ENCODE measurements at places on chromosomes 7 and 10.

DNA sequence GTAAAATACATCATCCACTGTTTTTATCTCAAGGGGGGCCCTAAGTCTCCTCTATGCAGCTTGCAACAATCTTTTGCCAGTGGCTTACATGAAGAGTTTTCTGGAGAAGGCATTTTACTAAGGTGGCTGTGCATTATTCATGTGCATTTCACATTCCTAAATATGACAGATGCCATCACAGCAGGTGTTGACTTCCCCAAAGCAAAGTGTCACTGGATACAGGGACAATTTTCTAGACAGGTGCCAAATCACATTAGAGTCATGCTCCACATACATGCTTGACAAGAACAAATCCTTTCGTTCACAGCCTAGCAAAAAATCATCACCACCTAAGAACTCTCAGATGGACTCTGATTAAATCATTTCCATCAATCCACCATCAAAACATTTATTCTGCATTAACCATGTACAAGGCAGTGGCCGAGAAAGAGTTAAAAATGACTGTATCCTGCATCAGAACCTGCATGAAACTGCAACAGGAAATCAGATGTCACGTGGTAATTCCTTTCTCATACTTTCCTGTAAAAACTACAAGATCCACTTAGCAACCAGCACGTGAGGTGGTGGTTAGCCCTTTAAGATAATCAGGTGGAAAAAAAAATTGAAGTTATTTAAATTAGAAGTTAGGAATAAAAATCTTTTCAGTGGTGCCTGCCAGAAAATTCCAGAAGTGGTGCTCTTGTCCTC lies 88.2 kb upstream of the AFAP1L2 start:
- no peaks in the 10 kb centered on the region for H3K27me3 ChIP-seq
- H3K4me3 ChIP-seq, result no peak overlapping the region
- DNase-seq, result no peak
- H3K4me1 ChIP-seq, result peaks cover 38% of the 10 kb centered on the region

- peaks cover 3% of the 10 kb centered on the region for H3K27me3 ChIP-seq
- no peak for DNase-seq
- H3K4me1 ChIP-seq, result no peaks in the 10 kb centered on the region
These were observed 13.0 kb upstream of the AKR1E2 start for GRCh38 chr10:4813023-4813422.

- peak overlapping the region; percentile 55 for H3K27ac ChIP-seq
- H3K27me3 ChIP-seq, result peaks cover 2% of the 10 kb centered on the region
- H3K4me3 ChIP-seq, result no peak overlapping the region
- H3K36me3 ChIP-seq, result peaks cover 24% of the 10 kb centered on the region
These were observed 57.6 kb downstream of the VOPP1 start for GRCh38 chr7:55514546-55515265.

DNA sequence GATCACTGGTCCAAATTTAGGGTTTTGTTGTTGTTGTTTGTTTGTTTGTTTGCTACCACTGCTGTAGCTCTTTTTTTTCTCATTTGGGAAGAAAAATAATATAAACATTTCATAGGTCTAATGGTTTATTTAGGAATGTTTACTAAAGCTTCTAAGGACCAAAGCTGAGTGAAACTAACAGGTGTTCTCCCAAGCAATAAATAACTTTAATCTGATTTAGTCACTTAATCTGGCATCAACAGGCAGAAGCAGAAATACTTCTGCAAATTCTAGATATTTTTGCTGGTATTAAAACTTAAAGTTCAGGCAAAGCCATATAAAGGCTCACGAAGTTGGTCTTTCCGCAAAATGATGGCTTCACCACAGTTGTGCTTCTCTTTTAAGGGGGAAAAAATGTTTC lies 144.5 kb upstream of the YAE1 start:
- DNase-seq, result no peak
- H3K4me1 ChIP-seq, result no peaks in the 10 kb centered on the region
- H3K36me3 ChIP-seq, result no peaks in the 10 kb centered on the region

- DNase-seq, result no peak
- H3K27ac ChIP-seq, result no peak overlapping the region
- H3K4me1 ChIP-seq, result peaks cover 11% of the 10 kb centered on the region
- no peaks in the 10 kb centered on the region for H3K27me3 ChIP-seq
These were observed 202.7 kb downstream of the EBF3 start for GRCh38 chr10:129761197-129761972.

DNA sequence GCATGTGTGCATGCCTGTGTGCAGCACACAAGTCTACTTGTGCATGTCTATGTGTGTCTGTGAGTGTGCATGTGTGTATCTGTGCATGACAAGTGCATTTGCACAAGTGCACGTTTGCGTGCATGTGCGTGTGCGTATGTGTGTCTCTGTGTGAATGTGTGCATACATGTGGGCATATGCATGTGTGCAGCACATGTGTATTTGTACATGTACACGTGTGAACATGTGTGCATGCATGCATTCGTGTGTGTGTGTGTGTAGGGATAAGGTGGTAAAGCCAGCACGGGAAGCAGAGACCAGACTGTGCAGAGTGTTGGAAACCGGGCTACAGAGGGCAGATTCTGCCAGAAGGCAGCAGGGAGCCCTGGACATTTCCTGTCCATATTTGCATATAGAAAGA lies 35.9 kb upstream of the GNA12 start:
- no peak for DNase-seq
- no peaks in the 10 kb centered on the region for H3K36me3 ChIP-seq
- peaks cover 14% of the 10 kb centered on the region for H3K4me1 ChIP-seq
- no peak overlapping the region for H3K4me3 ChIP-seq

- H3K36me3 ChIP-seq, result no peaks in the 10 kb centered on the region
- no peak overlapping the region for H3K27ac ChIP-seq
- no peaks in the 10 kb centered on the region for H3K27me3 ChIP-seq
- H3K4me1 ChIP-seq, result no peaks in the 10 kb centered on the region
- no peak overlapping the region for H3K4me3 ChIP-seq
These were observed 167.6 kb downstream of the ANK3 start for GRCh38 chr10:60222047-60222446.

DNA sequence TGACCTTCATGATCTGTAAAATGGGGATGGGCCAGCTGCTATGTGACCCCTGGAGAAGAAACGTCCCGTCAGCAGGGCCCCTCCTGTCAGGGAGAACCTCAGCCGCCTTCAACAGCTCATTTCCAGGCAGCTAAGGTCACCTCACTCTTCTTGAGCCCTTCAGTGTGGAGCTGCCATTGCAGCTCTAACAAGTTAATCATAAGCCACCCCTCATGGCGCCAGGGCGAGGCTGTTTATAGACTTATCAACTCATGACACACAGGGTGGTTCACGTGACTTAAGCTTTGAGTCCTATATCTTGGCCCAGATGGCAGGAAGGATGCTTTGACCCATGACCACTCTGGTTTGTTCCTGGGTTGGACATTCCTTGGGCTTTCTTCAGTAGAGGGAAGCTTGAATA lies 315.1 kb downstream of the TNS3 start:
- peaks cover 2% of the 10 kb centered on the region for H3K27me3 ChIP-seq
- H3K4me3 ChIP-seq, result no peak overlapping the region
- H3K36me3 ChIP-seq, result no peaks in the 10 kb centered on the region
- DNase-seq, result no peak

- no peak for DNase-seq
- no peak overlapping the region for H3K4me3 ChIP-seq
- H3K4me1 ChIP-seq, result no peaks in the 10 kb centered on the region
- no peak overlapping the region for H3K27ac ChIP-seq
- peaks cover 6% of the 10 kb centered on the region for H3K36me3 ChIP-seq
These were observed 433.1 kb downstream of the HTR7 start for GRCh38 chr10:90424730-90425129.

GRCh38 chr10:22737587-22737986 lies 23.2 kb upstream of the PIP4K2A start:
- H3K36me3 ChIP-seq, result no peaks in the 10 kb centered on the region
- H3K27me3 ChIP-seq, result peaks cover 2% of the 10 kb centered on the region
- H3K4me1 ChIP-seq, result no peaks in the 10 kb centered on the region

- H3K36me3 ChIP-seq, result no peaks in the 10 kb centered on the region
- H3K27ac ChIP-seq, result no peak overlapping the region
- H3K4me1 ChIP-seq, result peaks cover 3% of the 10 kb centered on the region
- H3K27me3 ChIP-seq, result peaks cover 1% of the 10 kb centered on the region
These were observed 25.4 kb upstream of the ST8SIA6 start for GRCh38 chr10:17479822-17480221.

DNA sequence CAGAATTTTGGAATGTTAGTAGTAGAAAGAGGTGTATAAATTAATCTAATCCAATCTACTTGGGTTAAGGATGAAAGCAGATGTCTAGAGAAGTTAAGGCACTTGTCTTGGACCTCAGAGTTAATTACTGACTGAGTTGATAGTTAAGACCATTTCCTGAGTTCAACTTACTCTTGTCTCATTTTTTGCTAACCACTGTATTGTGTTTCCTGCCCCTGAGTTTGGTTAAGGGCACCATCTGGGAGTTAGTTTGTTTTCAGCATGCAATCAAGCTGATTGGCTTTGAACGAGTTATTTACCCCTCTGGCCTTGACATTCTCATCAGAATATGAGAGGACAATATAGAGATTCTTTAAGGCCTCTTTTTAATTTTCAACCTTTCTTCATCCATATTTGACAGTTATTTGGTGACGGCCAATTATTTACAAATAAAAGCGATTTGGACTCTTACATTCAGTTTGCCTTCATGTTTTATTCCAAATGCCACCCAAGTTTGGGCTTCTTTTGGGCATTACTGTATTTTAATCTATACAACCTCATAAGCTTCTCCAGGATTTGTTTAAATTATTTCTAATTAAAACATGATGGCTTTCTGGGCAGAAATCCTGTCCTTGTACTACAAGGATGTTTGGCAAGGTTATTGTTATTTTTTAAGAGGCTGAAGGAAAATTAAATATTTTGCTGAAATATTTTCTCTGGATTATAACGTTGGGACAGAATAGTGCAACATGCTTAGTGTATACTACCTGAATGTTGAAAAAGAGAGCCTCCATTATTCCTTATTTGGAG lies 225.0 kb downstream of the CACNB2 start:
- no peak overlapping the region for H3K4me3 ChIP-seq
- H3K27me3 ChIP-seq, result no peaks in the 10 kb centered on the region
- no peaks in the 10 kb centered on the region for H3K36me3 ChIP-seq
- no peak for DNase-seq
- no peaks in the 10 kb centered on the region for H3K4me1 ChIP-seq
